ENCODE measurements at places on chromosomes 6 and 20.

DNA sequence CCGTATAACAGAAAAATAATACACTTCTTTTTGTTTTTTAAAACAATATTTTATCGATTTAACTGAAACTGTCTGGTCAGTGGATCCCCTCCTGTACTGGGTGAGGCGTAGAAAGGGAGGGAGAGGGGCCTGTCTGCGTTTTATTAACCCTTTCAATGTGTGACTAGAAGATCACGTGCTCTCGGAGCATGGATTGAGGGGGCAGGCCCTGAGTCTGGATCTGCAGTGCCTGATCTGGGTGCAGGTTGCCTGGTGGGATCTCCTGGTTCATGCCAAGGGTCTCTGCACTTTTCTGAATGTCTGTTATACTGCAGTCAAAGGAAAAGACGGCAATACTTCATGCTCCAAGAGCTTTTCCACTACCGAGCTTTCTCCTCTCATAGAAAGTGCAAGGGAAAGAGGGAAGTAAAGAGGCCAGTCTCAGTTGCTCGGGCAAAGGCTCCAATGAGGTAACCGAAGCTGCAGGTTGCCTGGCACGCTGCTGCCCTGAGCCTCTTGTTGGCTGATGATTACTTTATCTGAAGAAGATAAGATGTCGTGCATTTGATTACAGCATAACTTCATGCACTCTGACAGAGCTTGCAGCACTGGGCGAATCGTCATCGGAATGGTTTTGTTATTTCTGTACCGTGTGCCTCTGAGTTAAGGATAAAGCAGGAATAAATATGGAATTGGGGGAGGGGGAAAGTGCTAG, 167.5 kb upstream of the PMEPA1 start:
- DNase-seq = no peak

DNA sequence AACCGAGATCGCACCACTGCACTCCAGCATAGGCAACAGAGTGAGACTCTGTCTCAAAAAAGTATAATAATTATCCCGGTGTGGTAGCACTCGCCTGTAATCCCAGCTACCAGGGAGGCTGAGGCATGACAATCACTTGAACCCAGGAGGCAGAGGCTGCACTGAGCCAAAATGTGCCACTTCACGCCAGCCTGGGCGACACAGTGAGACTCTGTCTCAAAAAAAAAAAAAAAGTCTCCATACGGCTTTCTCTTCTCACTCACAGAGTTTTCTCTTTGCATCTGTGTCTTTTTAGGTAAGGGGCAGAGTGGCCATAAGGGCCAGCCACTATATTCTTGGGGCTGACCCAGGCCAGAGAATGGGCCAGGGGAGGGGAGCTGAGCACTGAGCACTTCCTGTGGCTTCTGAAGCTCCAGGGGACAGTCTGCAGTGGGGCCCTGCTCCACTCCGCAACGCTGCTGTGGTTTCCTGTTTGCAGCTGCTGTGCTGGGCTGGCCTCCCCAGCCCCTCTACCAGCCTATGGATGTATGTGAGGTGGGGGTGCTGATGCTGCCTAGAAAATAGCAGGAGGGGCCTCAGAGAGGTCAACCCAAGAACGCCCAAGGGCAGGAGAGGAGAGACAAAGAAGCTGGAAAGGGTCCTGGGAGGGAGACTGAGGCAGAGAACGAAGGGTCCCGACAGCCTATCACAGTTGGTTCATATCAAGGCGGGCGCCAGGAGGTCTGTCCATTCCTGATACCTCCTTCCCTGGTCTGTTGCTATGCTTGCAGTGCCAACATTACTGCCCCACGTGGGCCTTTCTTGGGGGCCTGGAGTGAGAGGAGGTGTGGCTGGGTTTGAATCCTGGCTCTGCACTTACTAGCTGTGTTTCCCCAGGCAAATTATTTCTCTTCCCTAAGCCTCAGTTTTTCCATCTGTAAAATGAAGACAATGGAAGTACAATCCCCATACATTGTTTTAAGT, 16.0 kb downstream of the SLA2 start:
- DNase-seq = no peak

DNA sequence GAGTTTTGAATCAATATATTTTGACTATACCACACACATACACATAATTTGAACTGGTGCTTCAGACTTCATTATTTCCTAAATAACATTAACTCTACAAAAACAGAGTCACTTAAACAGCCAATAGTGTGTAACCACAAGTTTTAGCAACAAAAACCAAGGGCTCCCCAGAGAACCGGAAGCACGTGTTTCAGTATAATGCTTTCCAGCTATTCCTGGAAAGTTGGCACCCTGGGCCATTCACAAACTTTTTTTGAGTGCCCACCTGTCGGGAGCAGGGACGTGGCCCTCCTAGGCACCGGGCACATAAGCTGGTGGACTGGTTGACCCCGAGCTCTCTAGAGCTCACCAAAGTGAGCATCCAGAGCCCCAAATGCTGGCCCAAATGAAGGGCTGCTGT, 1.9 kb upstream of the SLC35D3 start:
- no peak for DNase-seq

GRCh38 chr6:80469977-80470376, 363.5 kb downstream of the BCKDHB start:
- no peak for DNase-seq

GRCh38 chr6:166671434-166672081, 44.5 kb upstream of the RPS6KA2 start:
- DNase-seq = no peak

DNA sequence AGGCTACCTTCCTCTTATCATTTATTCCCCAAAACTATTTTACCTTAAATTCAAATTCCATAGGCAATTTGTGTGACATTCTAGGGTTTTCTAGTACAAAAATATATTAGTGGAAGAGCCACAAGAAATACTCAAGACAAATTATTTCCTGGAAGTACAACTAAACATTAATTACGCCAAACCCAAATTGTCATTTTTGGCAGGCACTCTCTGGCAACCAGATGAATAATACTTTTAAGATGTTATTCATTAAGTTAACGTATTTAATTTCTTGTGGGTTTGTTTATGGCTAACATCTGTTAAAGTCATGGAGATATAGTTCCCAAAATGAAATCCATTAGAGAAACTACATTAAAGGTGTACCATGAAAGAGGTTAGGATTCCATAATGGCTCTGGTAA, 40.5 kb downstream of the HMGN3 start:
- DNase-seq = no peak

GRCh38 chr20:57439432-57439831, 48.2 kb downstream of the RBM38 start:
- no peak for DNase-seq

All from NCI-H2171 (cell line).